GOT3 (cell line): ENCODE measurements at places on chromosomes 4 and X.

- DNase-seq: no peak
Measured at GRCh38 chrX:11611965-11612364, 53.8 kb downstream of the ARHGAP6 start.

- DNase-seq: no peak
Measured at GRCh38 chr4:33302321-33302720, 2582.2 kb downstream of the PCDH7 start.

GRCh38 chr4:53717064-53717549 lies 125.8 kb upstream of the LNX1 start:
- no peak for DNase-seq

DNA sequence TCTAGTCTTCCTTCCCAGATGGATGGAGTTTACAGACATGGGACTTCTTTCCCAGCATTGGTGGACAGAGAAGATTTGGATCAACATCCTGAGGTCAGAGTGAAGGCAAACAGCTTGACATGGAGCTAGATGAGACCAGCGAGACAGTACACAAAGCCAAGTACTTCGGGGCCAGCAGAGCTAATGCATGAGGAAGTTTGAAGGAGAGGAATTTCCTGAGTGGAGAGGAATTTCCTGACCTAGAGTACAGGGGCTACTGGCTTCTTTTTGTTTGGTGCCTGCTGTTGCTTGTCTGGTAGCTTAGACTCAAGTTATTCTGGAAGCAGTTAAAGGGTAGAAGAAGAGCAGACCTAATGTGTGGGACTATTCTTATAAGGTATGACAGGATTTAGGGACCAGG lies 69.1 kb upstream of the EOLA2 start:
- no peak for DNase-seq

DNA sequence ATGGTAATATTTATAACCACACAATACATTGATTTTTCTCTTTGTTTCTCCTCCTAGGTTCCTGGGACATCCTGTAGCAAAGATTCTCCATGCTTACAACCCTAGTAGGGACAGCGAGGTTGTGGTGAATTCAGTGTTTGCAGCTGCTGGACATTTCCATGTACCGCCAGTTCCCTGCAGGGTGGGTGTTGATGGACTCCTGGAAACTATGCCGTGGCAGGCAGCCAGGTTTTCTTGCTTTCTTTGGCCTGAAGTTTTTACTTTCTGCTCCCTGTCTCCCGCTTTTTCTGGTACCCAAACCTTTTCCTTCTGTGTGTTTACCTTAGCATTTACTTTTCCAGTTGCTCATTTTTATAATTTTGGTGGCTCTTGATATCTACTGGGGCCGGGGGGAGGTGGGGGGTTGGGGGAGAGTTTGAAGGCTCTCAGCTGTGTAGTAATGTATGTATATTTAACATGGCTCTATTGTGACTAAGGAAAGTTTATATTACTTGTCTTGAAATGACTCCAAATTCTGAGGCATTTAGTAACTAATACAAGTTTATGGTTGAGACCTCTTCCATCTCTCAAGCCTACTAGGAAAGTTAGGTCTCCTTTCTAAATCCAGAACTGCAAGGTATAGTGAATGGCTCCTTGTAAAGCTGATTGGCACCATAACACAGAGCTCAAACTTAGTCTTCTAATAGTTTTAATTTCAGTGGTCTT lies 89.7 kb downstream of the TMEM131L start:
- DNase-seq: no peak

- DNase-seq: no peak
Measured at GRCh38 chr4:18816228-18816895, 794.8 kb upstream of the LCORL start.

DNA sequence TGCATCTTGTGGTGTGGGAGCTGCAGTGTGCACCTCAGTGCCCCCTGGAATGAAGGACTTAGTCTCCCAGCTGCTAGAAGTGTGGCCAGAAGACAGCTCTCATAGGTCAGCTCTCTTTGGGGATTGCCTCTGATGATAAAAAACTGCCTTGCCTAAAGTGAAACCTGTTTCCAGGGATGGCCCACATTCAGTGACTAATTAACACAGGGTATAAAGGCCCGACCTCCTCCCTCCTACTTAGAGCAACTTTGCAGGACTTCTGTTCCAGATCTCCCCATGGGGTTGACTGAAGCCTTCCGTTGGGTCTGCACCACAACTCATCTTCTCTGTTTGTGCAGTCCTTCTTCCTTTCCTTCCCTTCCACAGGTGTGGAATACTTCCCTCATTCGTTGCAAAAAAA lies 53.2 kb downstream of the SPINK2 start:
- DNase-seq: no peak

DNA sequence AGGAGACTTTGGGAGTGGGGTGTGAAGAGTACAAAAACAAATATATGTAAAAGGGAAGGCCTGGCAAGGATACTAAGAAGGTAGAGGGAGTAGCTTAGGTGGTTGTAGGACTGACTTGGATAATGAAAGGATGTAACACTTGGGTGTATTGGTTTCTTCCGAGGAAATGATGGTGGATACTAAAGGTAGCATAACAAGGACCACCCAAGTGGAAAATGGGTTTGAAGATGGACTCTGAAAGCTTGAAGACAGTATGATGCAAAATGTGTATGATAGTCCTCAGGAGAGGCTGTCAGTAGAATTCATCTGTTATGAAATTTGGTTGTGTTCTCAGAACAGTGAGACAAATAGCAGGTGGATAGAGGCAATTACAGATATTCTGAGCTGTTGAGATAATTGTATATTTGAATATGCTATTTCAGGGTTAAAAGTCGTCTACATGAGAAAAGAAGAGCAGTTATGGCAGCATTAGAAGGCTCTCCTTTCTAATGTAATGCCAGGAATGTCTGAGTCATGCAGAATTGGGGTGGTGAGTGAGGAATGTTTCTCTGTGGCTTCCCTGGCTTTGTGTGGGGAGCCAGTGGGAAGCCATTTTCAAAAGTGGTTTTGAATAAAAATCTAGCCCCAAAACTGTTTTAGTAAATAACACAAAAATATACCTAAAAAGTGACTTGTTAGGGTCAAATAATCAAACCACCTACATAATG lies 75.6 kb downstream of the FHIP1A start:
- no peak for DNase-seq

DNA sequence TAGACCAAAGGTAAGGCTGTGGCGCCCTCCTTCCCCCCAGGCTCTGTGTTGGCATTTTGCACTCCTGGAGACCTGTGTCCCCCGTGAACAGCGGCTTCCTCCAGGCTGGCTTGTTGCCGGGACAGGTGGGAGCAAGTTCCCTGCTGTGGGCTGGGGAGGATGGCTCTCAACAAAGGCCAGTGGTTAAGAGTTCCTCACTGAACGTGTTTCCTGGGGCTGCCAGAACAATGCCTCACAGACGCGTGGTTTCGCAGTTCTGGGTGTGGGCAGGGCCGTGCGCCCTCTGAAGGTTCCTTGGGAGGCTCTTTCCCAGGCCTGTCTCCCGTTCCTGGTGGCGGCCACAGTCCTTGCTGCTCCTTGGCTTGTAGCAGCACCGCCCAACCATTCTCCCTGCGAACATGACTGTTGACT lies 33.4 kb downstream of the NELFA start:
- no peak for DNase-seq

GRCh38 chr4:123114915-123115756 lies 192.7 kb upstream of the NUDT6 start:
- no peak for DNase-seq

- no peak for DNase-seq
Measured at GRCh38 chrX:45712067-45712466, 511.4 kb upstream of the DIPK2B start.

DNA sequence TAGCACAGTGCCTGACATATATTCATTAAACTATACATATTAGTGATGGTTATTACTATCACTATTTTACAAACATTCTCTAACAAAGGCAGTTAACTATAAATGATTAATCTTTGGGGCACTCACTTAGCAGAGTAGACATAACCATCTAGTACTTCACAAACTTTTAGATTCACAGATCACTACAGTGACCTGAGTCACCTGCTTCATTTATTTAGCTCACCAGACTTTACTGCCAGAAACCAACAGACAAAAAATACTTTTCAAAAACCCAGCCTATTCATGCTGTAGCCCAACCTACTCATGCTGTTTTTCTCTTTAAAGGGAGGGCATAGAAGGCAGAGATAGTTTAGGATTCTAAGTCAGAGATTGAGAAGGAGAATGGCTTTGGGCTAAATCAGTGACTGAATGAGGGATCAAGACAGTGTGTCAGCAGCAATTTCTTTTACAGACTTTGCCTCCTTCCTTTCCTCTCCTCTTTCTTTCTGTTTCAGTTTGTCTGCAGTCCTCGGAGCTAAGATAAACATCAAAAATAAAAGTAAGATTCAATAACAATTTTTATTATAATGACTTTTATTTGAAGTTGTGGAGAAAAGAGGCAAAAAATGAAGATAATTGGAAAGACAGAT lies 34.7 kb upstream of the PDE5A start:
- no peak for DNase-seq

DNA sequence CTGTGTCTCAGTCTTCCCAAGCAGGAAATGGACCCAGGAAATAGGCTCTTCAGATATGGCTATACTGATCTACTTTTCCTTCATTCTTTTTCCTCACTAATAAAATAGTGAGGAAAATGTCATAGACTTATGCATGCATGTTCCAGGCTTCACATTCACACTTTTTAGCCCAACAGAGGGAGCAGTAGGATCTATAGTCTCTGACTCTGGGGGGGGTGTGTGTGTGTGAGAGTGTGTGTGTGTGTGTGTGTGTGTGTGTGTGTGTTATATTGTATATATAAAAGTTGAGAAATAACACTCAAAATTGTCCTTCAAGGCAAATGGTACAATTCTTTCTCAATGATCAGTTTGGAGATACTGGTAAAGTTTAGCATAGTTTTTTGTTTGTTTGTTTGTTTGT lies 297.2 kb upstream of the GALNT7 start:
- no peak for DNase-seq

DNA sequence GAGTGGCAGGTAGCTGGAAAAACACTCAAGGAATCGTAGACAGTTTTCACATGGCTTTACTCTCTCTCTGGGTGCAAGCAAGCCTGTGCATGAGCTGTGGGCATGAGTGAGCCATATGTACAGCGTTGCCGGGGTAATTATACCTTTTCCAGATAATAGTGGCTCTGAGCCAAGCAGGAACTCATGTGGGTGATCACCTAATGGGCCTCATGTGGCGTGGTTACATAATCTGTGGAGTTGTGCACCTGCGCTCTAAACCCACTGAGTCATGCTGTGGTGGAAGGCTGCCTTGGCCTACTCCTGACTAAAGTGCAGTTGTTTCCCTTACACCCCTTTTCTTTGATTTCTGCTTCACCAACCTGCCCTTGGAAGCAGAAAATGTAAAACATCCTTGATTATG lies 1564.5 kb upstream of the PCDH10 start:
- no peak for DNase-seq

DNA sequence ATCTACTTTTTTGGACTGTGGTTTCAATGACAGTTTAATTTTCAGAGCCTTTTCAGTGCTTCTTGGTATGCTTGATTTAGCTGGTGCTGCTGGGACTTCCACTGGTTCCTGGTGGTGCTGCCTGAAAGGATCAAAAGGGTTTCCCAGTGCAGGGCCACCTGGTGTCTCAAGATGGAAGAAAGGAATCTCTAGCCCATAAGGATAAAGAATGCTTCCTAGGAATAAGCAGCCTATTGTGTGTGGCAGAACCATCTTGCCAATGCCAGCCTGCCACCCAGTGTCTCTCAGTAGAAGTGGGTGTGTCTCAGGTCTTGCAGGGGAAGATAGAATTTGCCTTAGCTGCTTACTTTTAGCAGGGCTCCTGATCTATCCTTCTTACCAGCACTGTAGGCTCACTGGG lies 15.0 kb upstream of the RAI2 start:
- no peak for DNase-seq

DNA sequence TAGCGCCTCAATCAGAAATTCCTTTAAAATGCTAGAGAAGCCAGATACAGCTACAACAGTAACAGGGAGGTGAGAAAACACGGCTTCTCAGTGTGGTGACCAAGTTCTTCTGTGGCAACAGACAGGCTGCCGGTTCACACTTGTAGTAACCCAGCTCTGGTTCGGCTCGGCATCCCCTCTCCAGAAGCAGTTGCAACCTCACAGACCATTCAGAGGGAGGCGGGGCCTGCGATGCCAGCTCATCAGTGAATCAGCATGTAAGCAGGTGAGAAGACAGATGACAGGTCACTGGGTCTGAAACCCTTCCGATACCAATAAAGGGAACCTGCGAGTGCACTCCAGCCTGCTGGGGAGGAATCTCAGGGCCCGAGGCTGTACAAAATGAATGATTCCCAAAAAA lies 251.0 kb downstream of the KCNIP4 start:
- DNase-seq: no peak
